Activated CD8-positive, alpha-beta memory T cell treated with anti-CD3 and anti-CD28 coated beads for 1 hour (primary cell): ENCODE measurements at places on chromosomes 11 and 22.

DNA sequence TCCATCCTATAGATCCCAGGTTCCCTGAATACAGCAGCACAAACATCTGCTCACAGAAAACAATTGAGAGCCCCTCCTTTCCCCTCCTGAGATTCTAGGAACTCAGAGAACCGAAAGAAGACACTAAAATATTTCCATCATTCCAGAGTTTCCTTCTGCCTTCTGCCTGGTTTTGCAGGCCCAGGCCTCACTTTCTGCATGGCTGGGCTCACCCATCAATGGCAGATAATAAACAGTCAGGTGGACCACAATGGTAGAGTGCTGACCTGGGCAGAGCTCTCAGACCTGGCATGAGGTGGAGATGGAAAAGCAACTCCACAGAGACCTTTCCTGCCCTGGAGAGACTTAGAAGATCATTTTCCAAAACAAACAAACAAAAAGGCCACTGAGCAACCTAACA, 389.1 kb downstream of the NXPE2 start:
- DNase-seq = no peak

DNA sequence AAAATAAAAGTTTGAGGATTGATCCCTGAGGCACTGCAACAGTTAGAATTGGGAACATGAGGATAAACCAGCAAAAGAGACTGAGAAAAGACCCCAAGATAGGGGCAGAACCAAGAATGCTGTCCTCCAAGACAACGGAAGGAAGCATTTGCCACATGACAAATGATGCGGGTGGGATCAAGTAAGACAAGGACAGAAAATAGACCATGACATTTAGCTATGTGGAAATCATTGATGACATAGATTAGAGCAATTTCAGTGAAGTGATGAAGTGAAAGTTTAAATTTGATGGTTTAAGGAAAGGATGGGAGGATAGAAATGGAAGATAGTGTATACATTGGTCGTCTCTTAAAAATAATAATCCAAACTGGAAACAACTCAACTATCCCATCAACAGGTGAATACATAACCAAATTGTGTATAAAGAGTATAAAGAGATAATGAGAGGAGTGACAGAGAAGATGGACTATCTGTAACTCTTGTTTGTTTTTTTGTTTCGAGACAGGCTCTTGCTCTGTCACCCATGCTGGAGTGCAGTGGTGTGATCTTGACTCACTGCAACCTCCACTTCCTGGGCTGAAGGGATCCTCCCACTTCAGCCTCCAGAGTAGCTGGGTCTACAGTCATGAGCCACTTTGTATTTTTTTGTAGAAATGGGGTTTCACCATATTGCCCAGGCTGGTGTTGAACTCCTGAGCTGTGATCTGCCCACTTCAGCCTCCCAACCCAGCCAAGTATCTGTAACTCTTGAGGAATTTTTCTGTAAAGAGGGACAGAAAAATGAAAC, 48.7 kb upstream of the FDX1 start:
- no peak for DNase-seq

DNA sequence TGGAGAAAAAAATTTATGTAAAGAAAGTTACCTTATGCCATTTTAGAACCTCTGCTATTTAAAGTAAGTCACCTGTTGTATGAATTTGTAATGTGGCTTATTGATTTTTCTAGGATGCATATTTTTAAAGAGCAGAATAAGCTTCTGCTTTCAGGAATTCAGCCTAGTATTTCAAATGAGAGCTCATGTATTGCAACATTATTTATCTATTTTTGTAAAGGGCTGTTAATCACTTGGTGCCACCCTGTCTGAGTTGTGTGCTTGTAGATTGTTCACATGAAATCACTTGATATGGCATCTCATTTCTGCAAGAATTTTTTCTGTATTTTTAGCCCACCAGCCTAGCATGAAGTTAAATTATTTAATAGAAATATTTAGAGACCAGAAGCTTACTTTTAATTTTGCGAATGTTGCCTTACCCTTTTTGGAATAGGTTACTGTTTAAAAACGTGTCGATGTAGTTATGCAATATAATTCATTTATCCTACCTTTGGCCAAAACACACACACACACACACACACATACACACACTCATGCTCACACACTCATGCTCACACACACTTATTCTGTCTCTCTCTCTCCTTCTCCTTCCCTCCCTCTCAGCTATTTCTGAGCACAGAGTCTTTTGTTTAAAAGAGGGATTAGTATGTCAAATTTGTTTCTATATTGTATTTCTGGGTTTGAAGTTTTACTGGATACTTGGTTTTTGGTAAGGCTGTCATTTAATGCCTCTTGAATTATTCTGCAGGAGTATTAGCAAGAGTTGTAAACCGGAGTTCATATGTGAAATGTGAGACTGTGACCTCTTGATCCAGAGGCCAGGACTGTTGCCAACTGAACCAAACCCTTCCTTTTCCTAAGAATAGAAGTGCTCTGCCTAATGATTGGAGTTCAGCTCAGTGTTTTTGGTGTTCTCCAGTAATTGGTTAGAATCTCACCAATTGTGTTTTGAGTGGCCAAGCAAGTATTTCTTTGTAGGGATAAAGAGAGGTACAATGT, 34.4 kb downstream of the YAP1 start:
- no peak for DNase-seq

DNA sequence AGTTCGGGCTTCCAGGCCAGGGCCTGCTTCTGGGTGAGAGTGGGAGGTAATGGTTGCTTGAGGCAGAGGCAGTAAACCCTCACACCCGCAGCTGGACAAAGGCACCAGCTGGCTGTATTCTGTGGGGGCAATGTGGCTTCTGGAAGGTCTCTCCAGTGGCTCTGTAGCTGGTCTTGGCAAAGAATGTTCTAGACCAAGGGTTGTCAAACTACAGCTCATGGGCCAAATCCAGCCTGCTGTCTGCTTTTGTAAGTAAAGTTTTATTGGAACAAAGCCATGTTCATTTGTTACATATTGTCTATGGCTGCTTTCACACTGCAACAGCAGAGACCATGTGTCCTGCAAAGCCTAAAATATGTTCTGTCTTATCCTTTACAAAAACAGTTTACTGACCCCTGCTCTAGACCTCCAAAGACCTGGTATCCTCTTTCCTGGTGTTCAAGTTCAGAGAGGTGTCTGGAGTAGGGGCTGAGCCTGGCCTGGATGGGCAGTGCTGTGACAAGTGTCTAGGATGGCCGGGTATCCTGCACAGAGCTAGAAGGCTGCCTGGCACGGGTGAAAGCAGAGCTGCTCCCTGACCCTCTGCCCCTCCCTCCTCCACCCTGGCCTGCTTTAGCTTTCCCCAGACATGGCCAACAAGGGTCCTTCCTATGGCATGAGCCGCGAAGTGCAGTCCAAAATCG, 3.4 kb downstream of the TAGLN start:
- no peak for DNase-seq

GRCh38 chr22:28462041-28462440, 217.6 kb downstream of the TTC28 start:
- no peak for DNase-seq

- DNase-seq = no peak
These were observed 27.6 kb upstream of the LIPT2 start for GRCh38 chr11:74520927-74521665.

DNA sequence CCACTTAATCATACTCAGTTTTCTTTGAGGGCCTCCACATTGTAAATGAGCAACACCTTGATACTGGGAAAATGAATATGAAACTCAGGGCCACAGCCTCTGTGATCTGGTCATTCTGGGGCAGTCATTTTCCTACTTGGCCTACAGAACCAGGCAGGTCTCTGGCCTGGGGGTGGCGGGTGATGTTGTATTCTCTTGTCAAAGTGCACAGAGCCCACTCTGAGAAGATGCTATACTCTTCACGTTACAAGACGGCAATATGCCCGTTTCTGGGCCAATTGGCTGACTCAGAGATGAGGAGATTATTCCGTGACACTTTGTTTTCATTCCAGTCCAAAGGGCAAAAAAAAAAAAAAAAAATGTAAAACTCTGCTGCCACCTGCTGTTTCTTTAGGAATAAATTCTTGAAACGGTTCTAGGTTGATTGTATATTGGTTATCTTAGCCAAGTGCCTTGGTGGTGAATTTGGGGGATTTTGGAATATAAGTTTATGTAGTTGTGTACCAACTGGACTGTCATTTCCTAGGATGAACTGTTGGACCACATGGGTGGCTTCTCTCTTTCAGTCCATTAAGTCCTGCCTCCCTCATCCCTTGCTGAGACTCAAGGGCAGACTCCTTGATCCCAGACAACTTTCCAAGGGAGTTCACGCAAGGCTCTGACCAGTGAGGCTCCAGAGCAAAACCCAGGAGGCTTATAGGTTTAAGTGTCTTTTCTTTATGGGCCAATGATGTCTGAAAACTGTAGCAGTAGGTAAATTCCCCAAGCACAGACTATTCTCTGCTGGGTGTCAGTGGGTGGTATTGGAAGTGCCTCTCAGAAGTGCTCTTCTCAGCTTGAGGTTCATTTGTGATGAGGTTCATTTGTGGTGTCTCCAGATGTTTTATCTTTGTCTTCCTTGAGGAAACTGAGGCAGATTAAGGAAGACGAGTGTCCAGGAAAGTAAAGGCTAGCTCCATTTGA, 18.2 kb downstream of the ADM start:
- no peak for DNase-seq

DNA sequence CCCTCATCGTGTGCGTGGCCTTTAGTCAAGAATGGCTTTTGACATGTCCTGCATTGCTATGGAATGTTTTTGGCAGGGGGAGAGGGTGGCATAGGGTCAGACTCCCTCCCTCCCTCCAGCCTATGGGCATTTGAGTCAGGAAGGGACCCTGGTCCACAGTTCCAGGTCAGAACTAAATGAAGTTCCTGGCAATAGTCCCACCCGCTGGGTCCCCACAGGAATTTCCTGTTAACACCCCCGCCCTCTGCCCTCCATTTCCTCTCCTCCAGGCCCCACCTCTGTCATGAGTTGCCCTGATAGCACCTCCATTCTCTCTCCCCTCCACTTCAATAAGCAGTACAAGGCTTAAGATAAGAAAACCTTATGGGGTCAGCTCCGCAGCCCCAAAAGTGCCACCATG, 40.8 kb upstream of the LMO2 start:
- no peak for DNase-seq

DNA sequence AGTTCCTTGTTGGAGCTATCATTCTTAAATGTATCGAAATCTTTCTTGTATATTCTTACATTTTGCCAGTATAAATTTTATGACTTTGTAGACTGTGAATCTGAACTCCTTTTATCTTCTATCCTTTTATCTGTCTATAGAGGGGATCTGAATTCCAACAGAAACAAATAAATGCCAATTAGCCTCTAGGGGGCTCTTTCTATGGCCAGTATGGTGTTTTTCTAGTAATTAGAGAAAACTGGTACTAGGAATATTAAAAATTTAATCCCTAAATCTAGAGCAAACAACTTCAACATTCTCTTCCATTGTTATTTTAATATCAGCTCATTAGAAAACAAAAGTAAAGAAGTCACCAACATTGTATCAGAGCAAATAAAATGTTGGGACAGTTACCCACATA, 21.5 kb upstream of the CAT start:
- no peak for DNase-seq

GRCh38 chr22:49863931-49864330, 10.3 kb downstream of the ZBED4 start:
- DNase-seq = no peak

DNA sequence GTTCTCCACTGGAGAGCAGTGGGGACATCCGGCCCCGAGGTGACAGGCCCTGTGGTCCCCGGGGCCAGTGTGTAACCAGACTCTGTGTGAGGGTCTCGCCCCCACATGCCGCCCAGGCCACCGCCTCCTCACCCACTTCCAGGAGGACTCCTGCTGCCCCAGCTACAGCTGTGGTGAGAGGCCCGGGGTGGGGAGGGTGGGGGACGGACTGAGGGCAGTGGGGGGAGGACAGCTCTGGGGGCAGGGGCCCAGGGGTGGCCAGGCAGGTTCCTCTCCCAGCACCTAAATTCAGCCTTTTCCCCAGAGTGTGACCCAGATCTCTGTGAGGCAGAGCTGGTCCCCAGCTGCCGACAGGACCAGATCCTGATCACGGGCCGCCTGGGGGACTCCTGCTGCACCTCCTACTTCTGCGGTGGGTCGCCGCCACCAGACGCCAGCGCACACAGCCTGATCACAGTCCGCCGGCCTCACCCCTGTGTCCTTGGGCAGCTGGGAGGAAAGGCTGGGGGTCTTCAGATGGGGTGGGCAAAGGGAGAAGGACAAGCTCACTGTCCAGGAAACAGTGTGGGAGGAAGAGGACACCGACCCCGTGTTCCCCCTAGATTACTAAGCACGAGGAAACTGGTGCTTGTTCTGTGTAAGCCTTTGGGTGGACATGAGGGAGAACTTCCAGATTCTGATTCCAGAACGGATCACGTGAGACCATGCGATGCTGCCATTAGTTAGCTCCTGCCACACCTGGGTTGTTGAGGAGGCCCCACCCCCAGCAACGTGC, 84.4 kb upstream of the MYOD1 start:
- DNase-seq = no peak

GRCh38 chr11:35259529-35259928, 120.6 kb downstream of the CD44 start:
- DNase-seq = no peak

GRCh38 chr11:59403546-59403945, 22.7 kb downstream of the OR5A2 start:
- DNase-seq = no peak

GRCh38 chr11:7444091-7444981, 41.0 kb upstream of the OLFML1 start:
- DNase-seq = no peak

DNA sequence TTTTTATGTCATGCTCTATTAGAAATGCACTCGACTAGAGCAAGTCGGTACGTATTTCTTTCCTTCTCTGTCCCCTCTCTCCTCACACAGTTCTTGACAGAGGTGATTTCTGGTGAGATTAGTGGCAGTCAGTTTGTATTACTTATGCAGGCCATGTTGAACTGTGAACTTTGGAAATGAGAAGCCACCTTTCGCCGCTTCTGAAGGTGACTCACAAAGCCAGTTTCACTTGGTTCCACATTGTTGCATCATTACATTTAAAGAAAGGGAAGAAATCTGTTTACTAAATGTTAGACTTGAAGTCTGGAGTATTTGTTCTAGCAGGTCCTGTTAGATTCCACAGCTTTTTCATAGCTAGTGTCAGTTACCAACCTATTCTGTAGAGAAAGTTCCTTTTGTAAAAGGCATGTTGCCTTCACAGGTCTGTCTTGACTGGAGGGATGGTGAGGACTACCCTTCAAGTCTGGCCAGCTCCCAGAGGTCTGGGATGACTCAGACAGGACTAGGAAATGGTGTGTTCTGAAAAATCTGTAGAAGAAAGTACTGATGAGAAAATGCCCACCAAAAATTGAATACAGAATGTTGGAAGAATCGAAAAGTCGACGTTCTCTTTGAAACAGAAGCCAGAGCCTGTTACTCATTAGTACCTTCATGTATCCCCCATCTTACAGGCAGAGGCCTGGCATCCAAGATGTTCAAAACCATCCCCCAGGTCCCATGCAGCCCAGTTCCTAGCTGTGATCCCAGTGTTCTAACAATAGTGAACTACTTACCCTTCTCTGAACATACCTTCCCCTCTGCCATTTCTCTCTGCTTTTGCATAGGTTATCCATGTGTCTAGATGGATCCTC, 181.4 kb downstream of the DBX1 start:
- no peak for DNase-seq

- DNase-seq = no peak
These were observed 38.5 kb upstream of the NFRKB start for GRCh38 chr11:129933891-129934290.

GRCh38 chr11:117900121-117900648, 23.7 kb upstream of the FXYD6 start:
- DNase-seq = no peak
